ENCODE measurements at places on chromosomes 3 and 15.

- no peak for DNase-seq
Measured at GRCh38 chr3:35832140-35832571, 192.8 kb downstream of the ARPP21 start.

DNA sequence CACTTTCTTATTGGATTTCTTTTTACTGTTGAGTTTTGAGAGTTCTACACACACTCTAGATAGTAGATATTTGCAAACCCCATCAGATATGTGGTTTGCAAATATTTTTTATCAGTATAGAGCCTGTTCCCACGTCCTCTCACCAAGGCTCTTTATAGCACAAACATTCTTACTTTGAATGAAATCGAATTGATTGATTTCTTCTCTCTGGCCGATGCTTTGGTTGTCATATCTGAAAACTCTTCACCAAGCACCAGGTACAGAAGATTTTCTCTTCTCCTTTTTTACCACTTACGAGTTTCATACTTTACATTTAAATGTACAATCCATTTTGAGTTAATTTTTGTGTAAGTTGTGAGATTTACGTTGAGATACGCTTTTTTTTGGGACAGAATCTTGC is 163.4 kb downstream of the PTPRG start:
- DNase-seq = no peak

GRCh38 chr15:86066174-86066834 is 13.4 kb upstream of the AGBL1 start:
- no peak for DNase-seq

- DNase-seq = no peak
Measured at GRCh38 chr3:94587291-94587690, 524.4 kb downstream of the NSUN3 start.

DNA sequence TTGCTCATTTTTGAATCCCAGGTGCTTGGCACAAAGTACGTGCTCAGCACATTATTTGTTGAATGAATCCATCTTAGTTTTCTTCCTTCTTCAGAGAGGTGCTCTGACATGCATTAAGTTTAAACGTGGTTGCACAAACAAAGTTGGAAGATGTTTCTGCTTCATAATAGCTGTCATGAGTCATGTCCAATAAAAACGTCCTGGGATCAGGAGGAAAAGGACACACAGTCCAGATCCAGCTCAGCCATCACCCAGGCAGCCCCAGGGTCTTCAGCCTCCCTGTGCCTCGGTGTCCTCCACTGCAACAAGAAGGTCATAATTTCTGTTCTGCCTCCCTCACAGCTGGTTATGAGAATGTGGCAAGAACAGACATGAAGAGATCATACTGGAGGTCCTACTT is 55.4 kb downstream of the CCNL1 start:
- DNase-seq = no peak

GRCh38 chr3:53881691-53882593 is at the start of gene ACTR8:
Gene ACTR8 (minus strand): TSS chr3:53882152. CDS start chr3:53882101, 51 bp downstream.
- DNase-seq = peak; percentile 89

DNA sequence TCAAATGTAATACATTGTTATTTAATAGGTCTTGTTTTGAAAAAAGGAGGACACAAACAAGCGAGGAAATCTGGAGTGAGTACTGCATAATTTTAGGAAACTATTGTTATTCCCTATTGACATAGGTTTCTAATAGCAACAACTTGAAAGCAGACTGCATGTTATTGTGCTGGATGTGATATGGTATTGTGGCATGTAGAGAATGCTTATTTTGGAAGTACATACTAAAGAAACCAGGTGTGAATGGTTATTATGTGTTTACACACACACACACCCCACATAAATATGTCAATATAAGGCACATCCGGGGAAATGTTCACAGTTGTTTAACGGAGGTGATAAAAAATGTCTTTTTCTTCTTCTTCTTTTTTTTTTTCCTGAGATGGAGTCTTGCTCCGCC is 5.9 kb upstream of the MORF4L1 start:
- no peak for DNase-seq

DNA sequence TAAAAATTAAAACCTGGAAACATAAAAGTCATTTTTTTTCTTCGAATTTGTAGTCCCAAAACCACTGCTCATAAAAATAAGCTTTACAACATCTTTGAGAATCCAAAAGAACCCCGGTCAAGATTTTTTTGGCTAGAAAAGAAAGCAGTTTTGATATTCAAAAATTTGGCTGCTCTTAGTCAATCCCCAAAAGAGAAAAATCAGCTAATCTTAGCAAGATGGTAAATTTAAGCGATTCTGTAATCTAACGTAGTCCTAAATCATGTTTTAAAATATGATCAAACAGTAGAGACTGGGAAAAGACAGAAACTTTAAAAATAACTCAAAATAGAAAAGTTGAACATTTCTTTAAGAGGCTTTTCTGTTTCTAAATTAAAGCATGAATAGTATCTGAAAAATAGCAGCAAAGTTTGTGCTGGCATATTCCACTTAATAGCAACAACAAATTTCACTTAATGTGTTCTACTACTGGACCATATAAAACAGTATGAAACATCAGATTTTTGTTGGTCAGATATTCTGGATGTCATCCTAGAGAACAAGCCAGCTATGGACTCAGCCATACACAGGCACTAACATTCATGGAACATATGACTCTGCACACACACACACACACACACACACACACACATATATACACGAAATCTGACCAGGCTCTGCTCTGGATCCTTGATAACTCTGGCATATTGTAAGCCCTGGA is 19.1 kb upstream of the NR2F2 start:
- no peak for DNase-seq

DNA sequence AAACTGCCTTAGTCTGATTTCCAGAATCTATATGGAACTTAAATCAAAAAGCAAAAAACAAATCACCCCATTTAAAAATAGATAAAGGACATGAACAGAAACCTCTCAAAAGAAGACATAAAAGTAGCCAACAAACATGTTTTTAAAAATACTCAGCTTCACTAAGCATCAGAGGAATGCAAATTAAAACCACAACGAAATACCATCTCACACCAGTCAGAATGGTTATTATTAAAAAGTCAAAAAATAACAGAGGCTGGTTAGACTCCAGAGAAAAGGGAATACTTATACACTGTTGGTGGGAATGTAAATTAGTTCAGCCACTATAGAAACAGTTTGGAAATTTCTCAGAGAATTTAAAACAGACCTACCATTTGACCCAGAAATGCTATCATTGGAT is 367.9 kb downstream of the ZIC4 start:
- no peak for DNase-seq

DNA sequence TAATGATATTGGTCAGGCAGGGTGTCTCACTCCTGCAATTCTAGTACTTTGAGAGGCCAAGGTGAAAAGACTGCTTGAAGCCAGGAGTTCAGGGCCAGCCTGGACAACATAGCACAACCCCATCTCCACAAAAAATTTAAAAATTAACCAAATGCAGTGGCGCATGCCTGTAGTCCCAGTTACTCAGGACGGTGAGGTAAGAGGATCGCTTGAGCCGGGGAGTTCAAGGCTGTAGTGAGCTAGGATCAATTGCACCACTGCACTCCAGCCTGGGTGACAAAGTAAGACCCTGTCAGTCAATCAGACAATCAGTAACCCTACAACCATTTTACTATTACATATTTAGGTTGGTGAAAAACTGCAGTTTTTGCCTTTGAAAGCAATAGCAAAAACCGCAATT is 43.0 kb downstream of the RBM15B start:
- DNase-seq = no peak

DNA sequence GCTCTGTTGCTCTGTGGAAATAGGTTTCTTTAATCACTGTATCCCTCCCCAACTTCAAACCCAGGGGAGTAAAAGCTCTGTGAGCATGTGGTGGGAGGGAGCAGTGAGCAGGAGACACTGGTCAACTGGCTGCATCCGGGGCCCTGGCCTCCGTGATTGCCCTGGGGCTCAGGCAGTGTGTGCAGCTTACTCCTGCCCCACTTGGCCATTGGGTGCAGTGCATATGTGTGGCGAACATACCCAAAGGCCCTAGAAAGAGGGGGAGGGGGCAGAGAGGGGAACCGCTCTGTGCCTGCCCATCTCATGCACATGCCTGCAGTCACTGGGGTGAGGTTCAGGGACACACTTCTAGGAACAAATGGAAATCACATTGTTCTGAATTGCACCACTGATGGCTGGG is 378.7 kb downstream of the ZBBX start:
- DNase-seq = no peak

DNA sequence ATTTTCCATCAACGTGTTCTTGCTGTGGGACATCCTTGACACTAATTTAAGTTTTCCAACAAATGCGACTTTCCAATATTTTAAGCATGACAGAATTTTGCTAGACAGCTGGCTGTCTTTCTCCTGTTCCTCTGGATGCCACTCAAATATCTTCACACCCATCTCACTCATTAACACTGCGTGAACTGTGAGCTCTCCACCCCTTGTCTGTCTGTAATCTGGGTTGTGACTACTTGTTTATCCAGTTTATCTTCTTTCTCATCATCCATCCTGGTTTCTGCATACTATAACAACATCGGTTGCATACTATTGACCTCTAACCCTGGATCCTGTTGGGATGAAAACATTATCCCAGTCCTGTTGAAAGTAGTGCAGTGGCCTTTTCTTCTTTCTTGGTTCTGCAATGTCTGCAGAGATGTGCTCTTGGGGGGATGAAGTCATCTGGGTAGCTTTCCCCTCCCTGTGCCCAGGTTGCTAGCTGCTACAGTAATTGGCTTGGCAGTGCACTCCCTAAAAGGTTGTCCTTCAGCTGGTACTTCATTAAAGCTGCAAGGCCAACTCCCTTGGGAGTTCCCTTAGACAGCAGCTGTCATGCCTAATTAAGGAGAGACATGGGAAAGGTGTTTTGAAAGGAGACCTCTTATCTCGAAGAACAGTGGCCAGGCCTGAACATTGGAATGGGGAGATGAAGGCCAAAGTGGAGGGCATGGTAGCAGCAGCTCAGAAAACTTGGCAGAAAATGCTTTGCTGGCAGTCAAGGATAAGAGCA is 24.7 kb downstream of the KAT2B start:
- no peak for DNase-seq

DNA sequence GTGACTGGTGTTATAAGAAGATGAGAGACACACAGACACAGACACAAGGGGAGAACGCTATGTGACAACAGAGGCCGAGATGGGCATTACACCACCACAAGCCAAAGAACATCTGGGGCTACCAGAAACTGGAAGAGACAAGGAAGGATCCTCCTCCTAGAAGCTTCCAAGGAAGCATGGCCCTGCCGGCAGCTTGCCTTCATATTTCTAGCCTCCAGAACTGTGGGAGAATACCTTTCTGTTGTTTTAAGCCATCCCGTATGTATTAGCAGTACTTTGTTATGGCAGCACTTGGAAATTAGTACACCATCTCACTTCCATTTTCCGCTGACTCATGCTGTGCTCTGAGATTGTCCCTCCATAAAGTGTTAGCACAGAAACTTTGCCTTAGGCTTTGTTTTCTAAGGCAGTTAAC is 38.7 kb upstream of the CA12 start:
- DNase-seq = no peak

GRCh38 chr15:52394118-52394517 is 98.5 kb upstream of the MYO5C start:
- DNase-seq = no peak

GRCh38 chr15:92510163-92510882 is 116.6 kb downstream of the ST8SIA2 start:
- DNase-seq = no peak

- no peak for DNase-seq
Measured at GRCh38 chr3:32421991-32422859, 30.6 kb downstream of the CMTM7 start.

GRCh38 chr15:79332824-79333510 is 22.1 kb downstream of the TMED3 start:
- DNase-seq = no peak

GRCh38 chr3:46670891-46671427 is 22.5 kb downstream of the ALS2CL start:
- DNase-seq = no peak

DNA sequence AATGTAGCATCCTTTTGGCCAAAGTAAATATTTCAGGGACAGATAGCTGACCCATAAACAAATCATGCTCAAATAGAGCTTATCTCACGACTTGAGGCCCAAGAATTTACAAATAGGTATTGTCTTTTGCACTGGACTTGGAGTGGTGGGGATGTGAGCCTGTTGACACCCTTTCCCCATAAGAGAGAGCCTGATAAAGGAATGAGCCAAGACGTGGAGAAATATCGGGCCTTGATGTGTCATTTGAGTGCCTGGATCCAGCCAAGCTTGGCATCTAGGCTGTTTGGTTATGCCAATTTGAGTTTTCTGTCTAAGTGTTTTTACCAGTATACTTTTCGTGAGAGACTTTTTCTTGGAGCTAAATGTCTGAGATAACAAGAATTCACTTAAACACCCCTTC is 112.9 kb upstream of the RGMA start:
- no peak for DNase-seq

DNA sequence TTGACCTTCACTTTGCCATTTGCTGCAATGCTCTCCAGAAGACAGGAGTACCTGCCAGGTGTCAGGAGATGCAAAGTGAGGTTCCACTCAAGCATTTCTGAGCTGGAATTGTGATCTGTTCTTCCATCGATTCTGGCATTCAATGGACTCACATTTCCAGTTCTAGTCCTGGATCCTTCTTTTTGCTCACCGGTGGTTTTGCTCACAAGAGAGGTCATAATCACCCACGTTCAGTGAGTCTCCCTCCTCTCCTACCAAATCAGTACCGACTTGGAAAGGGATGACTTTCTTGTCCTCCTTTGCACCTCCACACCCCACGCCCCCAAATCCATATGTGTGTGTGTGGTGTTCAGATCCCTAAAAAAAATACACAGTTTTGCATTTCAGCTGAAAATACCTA is 206.7 kb upstream of the IGF1R start:
- DNase-seq = no peak

DNA sequence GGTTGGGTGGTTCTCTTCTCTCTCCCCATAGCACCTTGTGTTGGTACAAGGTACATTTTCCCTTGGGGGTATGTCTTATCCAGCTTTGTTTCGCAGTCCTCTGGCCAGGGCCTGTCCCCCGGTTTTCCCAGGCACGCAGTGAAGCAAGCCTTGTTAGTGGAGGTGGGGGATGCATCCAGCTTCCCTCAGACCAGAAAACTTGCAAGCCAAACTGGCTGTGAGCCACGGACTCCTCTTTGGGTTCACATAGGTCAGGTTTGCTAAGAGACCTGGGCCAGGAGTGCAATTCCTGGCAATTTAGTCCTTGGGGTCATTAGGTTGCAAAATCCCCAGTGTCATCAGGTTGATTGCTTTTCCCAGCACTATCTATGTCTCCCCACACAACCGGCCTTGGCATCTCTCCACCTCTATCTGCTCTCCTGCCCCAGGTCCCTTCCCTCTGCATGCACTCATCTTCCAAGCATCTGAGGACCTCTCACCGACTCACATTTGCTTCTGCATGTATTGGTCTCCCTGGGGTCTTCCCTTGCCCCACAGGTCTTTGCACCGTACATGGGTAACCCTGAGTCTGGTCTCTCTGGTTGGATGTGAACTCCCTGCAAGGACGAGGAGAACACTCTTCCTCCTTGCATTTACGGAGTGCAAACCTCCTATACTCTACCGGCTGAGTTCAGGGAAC is 34.2 kb downstream of the BCL2L10 start:
- DNase-seq = no peak

- DNase-seq = no peak
Measured at GRCh38 chr3:150736316-150736719, 26.7 kb downstream of the SIAH2 start.

- no peak for DNase-seq
Measured at GRCh38 chr3:23459465-23459864, 256.3 kb downstream of the UBE2E2 start.

GRCh38 chr3:172129498-172129849 is 90.1 kb downstream of the FNDC3B start:
- no peak for DNase-seq

GRCh38 chr15:96333131-96334016 is 2.9 kb downstream of the NR2F2 start:
- no peak for DNase-seq

GRCh38 chr3:142987707-142988106 is 13.7 kb upstream of the U2SURP start:
- no peak for DNase-seq
